Hematopoietic multipotent progenitor cell treated with erythropoietin and hydrocortisone succinate and interleukin-3 and kit ligand, for 4 days (in vitro differentiated cells): ENCODE measurements at places on chromosomes 1 and 21.
A peak's percentile ranks its signal among the peaks of the same experiment; 100 is the strongest.

DNA sequence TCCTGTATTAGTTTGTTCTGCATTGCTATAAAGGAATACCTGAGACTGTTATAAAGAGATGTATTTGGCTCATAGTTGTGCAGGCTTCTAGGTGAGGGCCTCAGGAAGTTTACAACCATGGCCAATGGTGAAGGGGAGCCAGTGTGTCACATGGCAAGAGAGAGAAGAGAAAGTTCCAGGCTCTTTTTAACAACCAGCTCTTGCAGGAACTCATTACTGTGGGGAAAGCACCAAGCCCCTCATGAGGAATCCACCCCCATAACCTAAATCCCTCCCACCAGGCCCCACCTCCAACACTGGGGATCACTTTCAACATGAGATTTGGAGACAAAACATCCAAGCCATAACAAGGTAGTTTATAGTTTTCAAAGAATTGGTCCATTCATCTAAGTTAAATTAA is 5.0 kb upstream of the MEAF6 start:
- DNase-seq: no peak

- DNase-seq: peak; percentile 49
These were observed 1.2 kb downstream of the KCTD3 start for GRCh38 chr1:215568299-215568692.

GRCh38 chr1:3132660-3133059 is 63.7 kb downstream of the PRDM16 start:
- peak; percentile 15 for DNase-seq

DNA sequence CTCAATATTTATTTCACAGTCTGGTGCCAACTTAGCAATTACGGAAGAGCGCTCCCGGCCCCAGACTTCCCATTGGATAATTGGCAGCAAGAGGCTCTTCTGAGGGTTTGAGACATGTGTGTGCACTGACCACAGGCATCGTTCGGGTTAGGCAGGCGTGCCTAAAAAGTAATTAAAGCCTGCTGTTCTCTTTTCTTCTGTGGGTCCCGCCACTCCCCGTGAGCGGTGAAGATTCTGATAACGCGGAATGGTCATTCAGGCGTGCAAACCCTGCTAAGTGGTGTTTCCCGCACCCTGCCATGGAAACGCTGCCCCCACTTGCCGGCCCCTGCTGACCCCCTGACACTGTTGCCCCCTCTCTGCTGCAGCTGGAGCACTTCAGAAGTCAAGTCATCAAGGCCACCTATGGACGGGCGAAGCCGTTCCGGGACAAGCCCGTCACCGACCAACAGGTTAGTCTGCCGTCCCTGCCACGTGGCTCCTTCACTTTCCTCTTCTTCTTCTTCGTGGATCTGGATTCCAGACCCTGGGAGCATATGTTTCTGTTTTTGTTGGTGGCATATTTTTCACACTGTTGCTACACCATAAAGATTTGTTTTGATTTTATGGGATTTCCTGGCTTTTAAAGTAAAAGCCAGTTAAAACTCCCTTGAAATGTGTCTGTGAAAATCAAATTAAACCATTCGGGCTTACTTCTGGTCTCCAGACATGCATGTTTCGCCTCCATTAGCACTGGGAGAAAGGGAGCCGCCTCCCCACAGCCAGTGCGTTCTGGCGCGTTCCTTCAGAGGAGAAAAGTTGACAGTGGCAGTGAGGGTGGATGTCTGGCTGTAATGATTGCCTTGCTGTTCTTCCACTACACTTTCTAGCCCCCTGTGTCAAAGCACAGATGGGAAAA is 79.9 kb downstream of the FHAD1 start:
- no peak for DNase-seq

- no peak for DNase-seq
These were observed 214.0 kb upstream of the ADGRL4 start for GRCh38 chr1:79220509-79220908.

GRCh38 chr1:91650764-91651163 is 150.1 kb downstream of the CDC7 start:
- DNase-seq: no peak

DNA sequence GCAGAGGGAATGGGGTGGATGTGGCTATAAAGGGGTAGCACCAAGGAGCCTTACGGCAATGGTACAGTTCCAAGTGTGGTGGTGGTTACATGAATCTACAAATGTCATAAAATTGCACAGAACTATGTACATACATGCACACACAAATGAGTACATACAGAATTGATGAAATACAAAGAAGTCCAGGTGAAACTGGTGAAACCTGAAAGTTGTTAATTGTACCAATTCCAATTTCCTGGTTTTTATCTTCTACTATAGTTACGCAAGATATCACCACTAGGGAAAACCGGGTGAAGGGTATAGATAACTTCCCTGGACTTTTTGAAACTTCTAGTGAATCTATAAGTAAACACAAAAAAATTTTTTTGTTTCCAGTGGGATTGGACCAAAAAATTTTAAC is 18.9 kb downstream of the HSF2BP start:
- no peak for DNase-seq

- peak; percentile 80 for DNase-seq
These were observed 42.3 kb downstream of the TCEANC2 start for GRCh38 chr1:54095546-54096226.

GRCh38 chr21:29208682-29209059 is 78.2 kb downstream of the MAP3K7CL start:
- DNase-seq: no peak

GRCh38 chr1:119086830-119087229 is 53.6 kb downstream of the WARS2 start:
- DNase-seq: no peak

DNA sequence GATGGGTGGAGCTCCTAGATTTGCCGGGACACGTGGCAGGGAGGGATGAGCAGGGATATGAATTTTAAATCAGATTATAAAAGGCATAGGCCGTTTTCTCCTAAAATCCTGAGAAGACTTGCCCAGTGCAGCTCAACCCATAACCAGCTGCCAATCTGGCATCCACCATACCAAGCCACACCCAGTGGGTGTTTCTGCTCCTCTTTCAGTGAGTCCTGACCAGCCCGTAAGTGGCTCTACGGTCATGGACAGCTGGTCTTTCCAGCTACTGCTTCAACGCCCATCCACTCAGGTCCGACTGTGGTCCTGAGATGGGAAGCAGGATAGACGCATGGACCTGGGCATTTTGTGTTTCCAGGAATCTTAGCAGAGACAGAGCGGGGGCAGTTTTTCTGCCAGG is 107.2 kb downstream of the LAMC2 start:
- no peak for DNase-seq
